Activated T-helper 17 cell treated with anti-CD3 and anti-CD28 coated beads, Interleukin-2, amount 50 U/mL, for 72 hours (primary cell): ENCODE measurements at places on chromosomes 12 and 14. TPM values are rescaled to one million over a fixed set of nuclear protein-coding genes. Genes with fewer than 3 reads are reported as not detected.

DNA sequence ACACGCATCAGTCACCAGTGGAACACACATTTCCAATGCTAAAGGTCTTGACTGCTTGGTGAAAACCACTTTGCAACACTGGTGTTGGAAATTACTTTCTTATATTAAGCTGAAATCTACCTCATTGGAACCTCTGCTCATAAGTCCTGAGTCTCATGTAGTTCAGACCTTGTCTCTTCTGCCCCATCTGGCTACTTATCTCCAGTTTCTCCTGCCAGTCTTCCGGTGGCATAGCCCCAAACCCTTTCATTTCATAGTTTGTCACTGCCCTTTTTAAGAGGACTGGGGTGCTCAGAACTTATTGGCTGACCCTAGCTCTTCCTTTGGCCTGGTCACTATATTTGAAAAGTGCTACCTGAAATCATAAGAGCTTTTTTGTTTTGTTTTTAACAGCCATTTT lies 43.7 kb downstream of the HELB start:
- no peak for ATAC-seq

- no peak for ATAC-seq
Observed at GRCh38 chr14:38839694-38840365, 263.2 kb downstream of the SEC23A start.

GRCh38 chr12:643475-644302 lies 19.6 kb downstream of the NINJ2 start:
- ATAC-seq: peak; percentile 0

DNA sequence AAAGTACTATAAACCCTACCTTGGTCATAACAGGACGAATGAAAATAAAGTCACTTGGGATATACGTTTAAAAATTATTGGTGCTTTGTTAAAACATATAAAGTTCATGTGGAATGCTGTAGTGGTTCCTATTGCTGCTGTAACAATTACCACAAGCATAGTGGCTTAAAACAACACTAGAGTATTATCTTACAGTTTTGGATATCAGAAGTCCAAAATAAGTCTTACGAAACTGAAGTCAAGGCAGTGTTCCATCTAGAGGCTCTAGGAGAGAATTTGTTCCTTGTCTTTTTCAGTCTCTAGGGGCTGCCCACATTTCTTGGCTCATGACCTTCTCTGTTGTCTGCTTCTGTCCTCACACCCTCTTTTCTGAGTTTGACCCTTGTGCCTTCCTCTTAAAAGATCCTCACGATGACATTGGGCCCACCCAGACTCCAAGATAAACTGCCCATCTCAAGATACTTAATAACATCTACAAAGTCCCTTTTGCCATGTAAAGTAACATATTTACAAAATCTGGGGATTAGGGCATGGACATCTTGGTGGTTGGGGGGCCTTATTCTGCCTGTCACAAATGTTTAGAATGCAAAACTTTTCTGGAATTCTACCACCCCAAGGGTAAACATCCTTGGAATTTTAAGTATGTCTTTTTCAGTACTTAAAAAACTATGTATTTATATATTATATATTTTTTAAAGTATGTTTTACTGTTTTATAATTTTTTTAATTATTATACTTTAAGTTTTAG lies 178.1 kb downstream of the ETNK1 start:
- ATAC-seq: no peak

DNA sequence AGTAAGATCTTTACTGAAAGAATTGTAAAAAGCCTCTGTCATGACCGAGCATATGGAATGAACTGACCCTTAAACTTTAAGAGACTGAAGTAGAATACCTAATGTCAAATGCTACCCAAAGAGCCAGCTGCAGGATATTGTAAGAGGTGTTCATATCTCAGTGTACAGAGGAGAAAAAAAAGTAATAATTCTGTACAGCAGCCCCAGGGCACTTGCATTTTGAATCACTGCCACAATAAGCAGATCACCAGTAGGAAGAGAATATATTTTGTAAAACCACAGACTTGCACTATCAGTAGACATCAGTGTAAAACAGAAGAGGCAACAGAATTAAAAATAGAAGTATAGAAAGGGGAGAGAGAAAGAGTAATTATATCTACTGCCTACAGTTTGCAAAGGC lies 162.6 kb downstream of the PPFIA2 start:
- ATAC-seq: no peak

GRCh38 chr12:106985479-106985878 lies 1.5 kb downstream of the MTERF2 start:
- no peak for ATAC-seq

GRCh38 chr12:65612440-65612839 lies 211.8 kb upstream of the HMGA2 start:
- ATAC-seq: no peak

GRCh38 chr12:32025906-32026305 lies 66.7 kb downstream of the RESF1 start:
- peak; percentile 99 for ATAC-seq

- peak; percentile 74 for ATAC-seq
Observed at GRCh38 chr12:108935159-108935763, 55.4 kb downstream of the DAO start.

DNA sequence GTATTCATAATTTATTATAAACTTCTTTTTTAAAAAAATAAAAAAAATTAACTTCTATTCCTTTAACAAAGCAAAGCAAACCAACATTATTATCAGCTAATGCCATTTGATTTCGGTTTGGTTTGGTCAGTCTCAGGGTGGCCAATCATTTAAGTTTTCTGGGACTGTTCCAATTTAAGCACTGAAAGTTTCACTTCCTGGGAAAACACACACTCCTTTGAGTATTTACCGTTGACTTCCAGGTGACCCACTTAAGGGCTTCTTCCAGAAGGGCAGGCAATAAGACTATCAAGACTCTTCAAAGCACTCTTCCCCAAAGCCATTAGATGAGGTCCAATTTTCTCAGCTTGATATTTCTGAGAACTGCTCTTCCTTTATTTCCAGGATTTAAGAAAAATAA lies 854.0 kb downstream of the DIO2 start:
- ATAC-seq: no peak

DNA sequence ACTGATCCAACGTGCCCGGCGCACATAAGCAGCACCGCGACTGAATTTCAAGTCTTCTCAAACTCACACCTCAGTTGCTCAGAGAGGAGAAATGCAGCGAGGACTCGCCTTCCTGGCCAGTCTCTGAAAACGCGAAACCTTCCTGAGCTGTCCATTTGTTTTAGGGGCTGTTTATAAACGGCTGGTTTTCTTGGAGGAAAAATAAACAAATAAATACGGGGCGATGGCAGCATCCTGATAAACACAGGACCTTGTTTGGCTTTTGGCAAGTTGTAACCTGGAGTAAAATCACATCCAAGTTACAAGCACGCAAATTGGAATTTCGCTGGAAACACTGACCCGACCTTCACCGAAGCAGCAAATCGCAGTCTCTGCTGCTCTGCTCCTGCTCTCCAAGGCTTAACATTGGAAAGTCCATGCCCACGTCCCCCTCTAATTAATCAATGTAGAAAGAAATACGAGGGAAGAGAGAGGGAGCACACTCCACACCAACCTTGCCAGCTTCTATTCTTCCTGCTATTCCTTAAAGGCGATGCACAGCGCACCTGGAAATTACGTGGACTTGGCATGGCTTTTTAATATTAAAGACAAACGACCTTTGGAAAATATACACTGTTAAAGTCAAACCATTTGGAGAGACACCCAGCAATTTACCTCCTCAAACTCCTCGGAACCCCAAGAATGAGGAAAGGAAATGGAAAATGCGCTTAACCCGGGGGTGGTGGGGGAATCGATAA lies 248.8 kb downstream of the APAF1 start:
- no peak for ATAC-seq

GRCh38 chr14:104898870-104899510 lies 25.7 kb upstream of the PLD4 start:
- no peak for ATAC-seq

DNA sequence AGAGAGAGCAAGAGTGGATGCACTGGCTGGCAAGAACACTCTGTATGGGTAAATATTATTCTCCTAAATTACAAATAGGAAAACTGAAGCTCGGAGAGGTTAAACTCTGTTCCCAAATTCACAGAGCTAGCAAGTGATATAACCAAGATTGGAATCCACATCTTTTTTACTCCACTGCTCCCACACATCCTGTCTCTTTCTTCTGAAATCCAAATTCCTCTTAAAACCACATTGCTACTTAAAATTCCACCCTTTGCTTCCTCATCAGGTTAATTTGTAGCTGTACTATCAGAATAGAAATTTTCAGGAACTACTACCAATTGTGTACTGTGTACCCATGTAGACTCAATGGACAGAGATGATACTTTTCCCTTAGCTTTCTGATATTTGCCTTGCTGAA lies 74.4 kb downstream of the ARMH4 start:
- no peak for ATAC-seq

- ATAC-seq: no peak
Observed at GRCh38 chr12:132236930-132237771, 92.2 kb downstream of the GALNT9 start.

DNA sequence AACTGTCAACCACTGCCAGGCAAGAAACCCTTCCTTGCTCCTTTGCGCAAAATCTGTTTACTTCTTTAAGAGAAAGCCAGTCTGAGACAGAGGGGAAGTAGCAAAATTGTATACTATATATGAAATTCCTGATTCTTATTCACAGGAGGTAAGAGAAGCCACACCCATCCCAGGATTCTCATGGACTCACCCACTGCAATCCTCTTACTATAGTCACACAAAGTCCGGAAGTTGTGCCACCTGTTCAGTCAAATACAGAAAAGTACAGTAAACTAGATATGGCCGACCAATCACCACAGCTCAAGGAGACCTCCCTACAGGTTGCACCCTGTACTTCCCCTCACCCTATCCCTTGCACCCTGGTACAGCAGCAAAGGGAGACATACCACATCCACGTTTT lies 2.9 kb downstream of the PRMT5 start:
- ATAC-seq: no peak

Gene ARHGEF40
- total RNA-seq: 0.26 TPM

Gene FGD6
- total RNA-seq: 2.6 TPM

Gene TSPAN19
- not detected for total RNA-seq

Gene CD163
- not detected for total RNA-seq

Gene OAS2
- 44.6 TPM for total RNA-seq

Gene HOXC10
- not detected for total RNA-seq

Gene MAPK1IP1L
- 106 TPM for total RNA-seq

Gene KRT8
- total RNA-seq: 1.2 TPM

Gene DPPA3
- total RNA-seq: not detected

Gene SYNE3
- 78.9 TPM for total RNA-seq

Gene CINP
- total RNA-seq: 33.5 TPM

Gene CDCA4
- 49.2 TPM for total RNA-seq
